Ovary (tissue), 10 donors: ENCODE measurements at places on chromosomes 13 and 19. TPM values are rescaled to one million over a fixed set of nuclear protein-coding genes. Genes with fewer than 3 reads are reported as not detected.

Gene PTGIR
- polyA plus RNA-seq: 0.55 TPM

Gene IFNL1
- polyA plus RNA-seq: not detected

Gene ZNF329
- 14.9 TPM for polyA plus RNA-seq

Gene ZNF527
- 4.8 TPM for polyA plus RNA-seq

Gene CEACAM5
- not detected for polyA plus RNA-seq

Gene ZNF536
- polyA plus RNA-seq: 0.27 TPM

Gene ZNF724
- polyA plus RNA-seq: 0.83 TPM
